ENCODE measurements at places on chromosomes 7 and 10.

GRCh38 chr10:78664929-78665553 is 403.7 kb upstream of the ZMIZ1 start:
- DNase-seq: no peak

DNA sequence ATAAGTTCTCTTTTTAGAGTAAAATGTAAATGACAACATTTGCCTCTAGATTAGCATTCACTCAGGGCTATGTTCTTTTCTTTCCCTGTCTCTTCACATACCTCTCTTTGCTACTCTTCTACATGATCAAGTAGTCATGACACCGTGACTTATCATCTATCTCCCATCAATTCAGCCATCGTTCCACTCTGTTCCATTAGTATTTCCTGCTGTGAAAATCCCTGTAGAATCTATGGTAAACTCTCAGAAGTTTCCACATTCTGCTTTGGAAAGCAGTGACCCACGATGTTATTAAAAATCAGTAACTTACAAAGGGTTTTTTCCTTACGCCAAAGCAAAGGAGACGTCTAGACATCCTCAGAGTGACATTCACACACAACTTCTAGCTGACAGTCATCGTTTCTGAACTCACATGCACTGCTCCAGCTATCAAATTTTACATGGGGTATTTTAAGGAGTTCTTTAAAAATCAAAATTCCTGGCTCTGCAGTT is 135.6 kb downstream of the SEMA3C start:
- DNase-seq: no peak

- DNase-seq: no peak
Measured at GRCh38 chr10:50635286-50635685, 11.5 kb upstream of the SGMS1 start.

GRCh38 chr7:159012353-159013069 is 132.2 kb downstream of the VIPR2 start:
- no peak for DNase-seq

GRCh38 chr10:125035136-125035535 is 93.2 kb downstream of the ZRANB1 start:
- no peak for DNase-seq

DNA sequence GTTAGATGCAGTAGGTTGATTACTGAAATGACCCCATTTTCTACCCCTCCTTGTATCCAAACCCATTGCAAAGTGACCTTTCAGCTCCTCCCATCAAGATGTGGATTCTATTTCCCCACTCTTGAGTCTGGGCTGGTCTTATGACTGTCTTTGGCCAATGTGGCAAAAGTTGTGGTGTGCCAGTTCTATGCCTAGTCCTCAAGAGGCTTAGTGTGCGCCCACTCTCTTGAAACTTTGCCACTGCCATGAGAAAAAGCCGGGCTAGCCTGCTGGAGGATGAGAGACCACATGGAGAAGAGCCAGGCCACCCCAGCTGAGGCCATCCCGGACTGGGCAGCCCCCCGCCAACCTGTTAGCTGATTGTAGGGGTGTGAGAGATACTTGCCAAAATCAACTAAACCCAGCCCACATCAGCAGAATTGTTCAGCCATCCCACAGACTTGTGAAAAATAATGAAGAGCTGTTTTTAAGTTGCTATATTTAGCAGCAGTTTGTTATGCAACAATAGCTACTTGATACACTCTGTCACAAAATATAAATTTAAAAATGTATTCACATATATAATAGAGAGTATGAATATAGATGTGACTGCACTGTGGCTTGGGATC is 131.0 kb upstream of the PALS2 start:
- peak; percentile 2 for DNase-seq

DNA sequence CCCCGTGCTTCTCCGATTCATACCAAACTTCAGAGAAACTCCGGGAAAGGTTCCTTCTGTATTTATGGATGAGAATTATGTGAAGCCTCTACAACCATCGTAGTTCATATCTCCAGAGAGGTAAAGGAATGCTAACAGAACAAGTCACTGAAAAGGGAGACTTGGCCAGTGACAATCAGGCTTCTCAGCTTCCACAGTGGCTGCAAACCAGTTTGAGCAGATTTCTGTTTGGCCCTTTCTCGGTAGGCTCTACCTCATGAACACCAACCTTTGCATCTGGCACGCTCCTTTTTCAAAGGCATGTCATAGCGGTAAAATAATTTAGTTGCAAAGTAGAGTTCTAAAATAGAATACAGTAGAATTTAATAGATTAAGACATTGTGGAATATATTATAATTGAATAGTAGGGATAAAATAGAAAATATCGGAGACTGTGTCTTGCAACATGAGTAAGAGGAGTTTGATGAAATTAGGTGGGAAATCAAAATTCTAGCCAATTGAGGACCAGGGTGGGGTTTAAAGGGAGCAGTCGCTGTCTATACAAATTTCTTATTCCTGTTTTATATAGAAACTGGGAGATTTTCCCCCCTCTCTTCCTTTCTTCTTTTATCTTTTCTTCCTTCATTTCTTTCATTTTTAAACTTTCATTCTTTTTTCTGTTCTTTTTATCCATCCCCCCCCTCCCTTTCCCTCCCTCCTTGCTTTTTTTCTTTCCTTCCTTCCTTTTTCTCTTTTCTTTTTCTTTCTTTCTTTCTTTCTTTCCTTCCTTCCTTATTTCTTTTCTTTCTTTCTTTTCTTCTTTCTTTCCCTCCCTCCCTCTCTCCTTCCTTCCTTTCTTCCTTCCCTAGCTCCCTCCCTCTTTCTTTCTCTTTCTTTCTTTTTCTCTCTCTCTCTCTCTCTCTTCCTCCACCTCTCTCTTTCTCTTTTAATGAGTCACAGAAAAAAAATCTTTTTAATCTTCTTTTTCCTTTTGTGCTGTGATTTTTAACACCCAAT is 161.5 kb upstream of the KLF6 start:
- DNase-seq: no peak

DNA sequence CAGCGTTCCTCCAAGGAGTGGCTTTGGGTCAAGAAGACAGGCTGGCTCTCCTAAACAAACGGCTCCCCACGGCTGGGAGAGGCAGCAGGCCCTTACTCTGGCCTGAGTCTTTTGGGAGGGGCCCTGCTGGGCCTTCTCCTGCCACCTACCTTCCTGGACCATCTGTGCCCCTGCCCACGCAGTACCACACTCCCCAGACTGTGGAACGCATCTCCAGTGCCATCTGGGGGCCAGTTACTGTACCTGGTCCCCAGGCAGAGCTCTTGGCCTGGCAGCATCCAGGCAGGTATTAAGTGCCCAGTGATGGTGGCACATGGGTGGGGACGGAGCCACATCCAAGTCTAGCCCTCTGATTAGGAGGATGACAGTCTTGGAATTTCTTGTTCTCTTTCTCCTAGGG is 14.4 kb downstream of the ALKBH4 start:
- DNase-seq: peak; percentile 35

DNA sequence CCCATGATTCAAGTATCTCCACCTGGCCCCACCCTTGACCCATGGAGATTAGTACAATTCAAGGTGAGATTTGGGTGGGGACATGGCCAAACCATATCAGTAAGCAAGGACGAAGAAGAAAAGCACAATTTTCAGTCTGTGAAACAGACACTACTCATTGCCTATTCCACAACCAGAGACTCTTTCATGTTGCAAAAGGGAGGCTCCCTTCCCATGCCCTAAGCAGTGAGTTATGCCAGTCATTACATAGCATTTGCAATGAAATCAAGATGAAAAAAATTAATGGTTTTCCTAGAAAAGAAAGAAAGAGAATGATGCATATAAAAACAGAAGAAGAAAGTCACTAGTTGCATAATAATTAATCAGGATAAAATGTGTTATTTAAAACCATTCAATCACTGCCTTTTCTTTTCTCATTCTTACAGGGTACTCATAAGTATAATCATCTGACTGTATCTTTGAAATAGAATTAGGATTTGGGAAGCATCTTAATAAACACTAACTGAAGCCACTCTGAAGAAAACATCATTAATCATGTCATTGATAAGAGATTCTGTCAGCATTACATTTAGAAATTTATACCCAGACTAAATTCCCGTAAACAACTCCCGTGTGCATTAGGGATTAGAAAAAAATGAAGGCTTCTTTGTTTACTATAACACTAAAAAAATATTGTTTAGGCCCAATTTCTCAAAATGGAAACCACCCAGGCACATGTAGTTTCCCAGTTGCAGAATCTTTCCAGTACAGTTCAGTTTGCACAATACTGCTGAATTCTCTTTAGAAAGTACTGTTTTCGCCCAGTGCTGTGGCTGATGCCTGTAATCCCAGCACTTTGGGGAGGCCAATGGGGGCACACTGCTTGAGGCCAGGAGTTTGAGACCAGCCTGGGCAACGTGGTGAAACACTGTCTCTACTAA is 9.1 kb downstream of the PRPS1L1 start:
- DNase-seq: no peak

DNA sequence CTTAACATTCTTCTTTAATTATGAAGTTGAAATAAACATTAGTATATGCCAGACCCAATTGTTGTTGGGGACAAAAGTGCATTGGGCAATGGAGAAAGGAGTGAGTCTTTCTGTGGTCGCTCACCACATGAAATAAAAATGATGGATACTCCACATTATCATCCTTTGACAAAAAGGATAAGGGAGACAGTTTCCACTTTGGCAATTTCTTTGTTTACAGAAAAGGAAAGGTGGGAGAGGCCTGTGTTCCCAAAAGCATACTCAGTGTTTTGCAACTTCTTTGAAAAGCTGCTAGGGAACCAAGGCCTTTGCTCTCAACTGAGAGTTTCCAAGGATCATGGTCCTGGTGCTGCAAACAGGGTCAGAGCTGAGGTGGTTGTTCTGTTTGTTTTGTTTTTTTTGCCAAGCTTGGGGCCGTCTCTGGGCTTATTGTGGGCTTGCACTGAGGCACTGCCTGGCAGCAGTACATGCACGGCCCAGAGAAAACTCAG is 341.9 kb downstream of the TNS3 start:
- DNase-seq: no peak

DNA sequence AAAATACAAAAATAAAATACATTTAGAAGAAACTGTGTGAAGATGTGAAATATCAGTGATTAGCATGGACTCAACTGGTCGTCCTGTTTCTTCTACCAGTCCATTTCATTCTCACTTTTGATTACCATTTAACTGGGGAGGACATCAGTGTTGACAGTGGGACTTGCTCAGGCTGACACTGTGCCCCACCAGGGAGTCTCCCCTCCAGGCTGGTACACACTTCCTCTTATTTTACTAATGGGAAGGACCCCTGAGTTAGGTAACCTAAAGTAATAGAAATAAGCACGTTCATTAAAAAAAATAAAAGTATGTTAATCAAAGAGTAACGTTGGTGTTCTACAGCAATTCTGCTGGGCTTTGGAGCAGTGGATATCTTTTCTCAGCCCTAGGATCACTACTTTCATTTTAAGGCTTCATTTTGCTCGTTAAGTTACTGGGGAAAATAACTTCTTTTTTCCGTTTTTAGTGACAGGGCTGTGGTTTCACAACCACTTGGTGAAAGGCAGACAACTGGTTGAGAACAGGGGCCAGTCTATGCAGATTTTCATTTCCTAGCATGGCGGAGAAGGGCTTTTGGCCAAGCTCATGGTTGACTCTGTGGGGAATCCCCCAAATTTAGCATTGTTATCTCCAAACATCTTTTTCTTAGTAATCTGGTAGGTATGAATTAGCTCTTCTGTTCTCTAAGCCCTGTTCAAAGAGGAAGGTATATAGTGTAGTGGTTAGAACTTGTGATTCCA is 2.1 kb downstream of the SNX10 start:
- DNase-seq: peak; percentile 33

- no peak for DNase-seq
Measured at GRCh38 chr7:71414490-71414889, 282.5 kb downstream of the GALNT17 start.

GRCh38 chr7:101125989-101126650 is 784 bp upstream of the SERPINE1 start:
- DNase-seq: no peak
